Left cardiac atrium (tissue), 4 donors: ENCODE measurements at places on chromosomes 7 and 10. TPM values are rescaled to one million over a fixed set of nuclear protein-coding genes. Genes with fewer than 3 reads are reported as not detected.

PNLIPRP2 gene
- total RNA-seq, result not detected

MMD2 gene
- total RNA-seq, result not detected

- DNase-seq, result no peak
These were observed 147.5 kb downstream of the SEMA3D start for GRCh38 chr7:85039196-85039923.

GRCh38 chr10:8050556-8051108 is 3.9 kb upstream of the GATA3 start:
- peak; percentile 44 for DNase-seq

GRCh38 chr7:88230646-88231045 is 10.8 kb upstream of the SRI start:
- DNase-seq, result no peak
